ELR (cell line): ENCODE measurements at places on chromosomes 5 and 9.
A peak's percentile ranks its signal among the peaks of the same experiment; 100 is the strongest.

DNA sequence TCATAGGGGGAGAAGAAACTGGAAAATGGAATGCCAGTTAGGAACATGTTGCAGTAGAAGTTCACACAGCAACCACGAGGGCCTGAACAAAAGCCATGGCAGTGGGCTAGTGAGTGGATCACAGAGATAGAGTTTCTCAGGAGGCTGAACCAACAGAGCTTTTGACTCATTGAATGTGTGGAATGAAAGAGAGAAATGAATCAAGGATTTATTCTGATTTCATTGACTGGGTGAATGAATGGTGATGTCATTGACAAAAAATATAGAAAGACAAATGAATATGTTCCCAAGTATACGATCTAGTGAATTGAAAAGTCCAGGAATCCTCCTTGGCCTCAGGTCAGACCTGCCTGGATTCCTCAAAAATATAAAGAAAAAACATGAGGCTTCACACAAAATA lies 99.2 kb downstream of the ZNF462 start:
- peak; percentile 42 for DNase-seq

DNA sequence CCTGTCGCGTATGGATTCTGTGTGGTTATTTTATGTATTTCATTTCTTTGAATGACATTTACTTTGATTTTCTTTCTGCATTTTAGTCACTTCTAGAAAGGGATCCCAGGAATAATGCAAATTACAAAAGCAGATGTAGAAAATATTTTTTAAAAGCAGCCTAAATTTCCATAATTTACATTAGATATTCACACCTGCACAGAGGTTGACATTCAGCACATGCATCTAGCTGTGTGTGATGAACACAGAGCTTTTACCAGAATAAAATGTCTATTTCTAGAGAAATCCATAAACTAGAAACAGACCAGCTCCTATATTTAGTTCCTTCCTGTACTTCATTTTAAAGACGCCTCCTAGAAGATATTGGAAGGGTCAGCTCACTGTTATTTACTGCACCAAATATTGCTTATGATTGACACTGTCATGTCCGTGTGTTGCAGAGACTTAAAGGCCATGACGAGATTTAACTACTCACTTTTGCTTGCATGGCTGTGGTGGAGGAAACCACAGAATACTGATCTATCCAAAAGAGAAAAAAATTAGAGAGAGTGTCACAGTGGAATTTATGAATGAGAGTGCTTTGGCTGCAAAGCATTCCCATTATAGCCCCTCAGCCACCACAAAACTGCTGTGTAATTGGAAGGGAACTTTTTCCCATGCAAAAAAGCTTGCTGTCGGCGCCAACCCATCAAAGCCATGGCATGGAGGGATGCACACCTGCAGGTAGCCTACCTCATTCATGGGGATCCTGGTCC lies 58.1 kb downstream of the EBF1 start:
- DNase-seq, result no peak

- peak; percentile 22 for DNase-seq
Measured at GRCh38 chr9:114384836-114385396, 2.9 kb downstream of the AKNA start.

GRCh38 chr5:125695996-125696655 lies 727.1 kb upstream of the GRAMD2B start:
- DNase-seq, result no peak

DNA sequence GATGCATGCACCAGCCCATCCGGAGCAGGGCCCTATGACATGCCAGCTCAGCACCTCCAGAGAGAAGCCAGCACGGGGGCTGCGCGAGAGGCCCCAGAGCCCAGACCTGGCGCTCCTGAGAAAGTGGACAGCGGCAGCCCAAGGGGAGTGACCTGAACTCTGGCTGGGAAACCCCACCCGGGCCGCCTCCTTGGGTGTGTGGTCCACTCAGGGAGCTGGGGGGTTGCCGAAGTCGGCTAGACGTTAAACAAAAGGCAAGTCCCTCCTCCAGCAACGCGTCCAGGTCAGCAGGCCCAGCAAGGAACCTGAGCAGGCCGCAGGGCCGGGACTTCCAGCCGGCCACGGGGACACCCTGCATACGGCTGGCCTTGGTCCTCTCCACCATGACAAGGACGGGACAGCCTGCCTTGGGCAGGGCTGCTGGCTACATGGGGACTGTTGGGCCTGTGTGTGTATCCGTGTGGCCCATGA lies 35.7 kb downstream of the NACC2 start:
- no peak for DNase-seq

DNA sequence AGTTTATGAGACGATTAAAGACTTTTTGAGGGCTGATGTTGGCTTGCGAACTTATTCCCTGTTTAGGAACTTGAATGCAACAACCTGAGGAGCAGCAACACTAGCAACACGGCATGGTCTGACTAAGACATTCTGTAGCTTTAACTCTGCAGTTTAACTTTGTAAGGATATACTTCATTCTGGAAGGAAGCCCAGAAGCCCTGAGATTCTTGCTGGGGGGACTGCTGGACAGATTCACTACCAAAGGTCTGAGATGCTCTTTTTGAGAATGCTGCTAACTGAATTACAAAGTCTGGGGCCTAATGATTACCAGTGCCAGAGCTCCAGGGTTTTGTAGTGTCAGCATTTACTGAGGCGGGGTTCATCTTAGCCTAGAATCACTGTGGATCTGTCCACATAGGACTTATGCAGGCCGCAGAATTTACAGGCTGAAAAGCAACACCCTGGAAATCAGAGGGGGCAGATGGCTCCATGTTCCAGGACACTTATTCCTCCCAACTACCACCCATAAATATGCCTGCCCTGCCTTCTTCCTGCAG lies 537.1 kb upstream of the CDH18 start:
- DNase-seq, result peak; percentile 27

GRCh38 chr5:107698286-107698685 lies 27.5 kb upstream of the EFNA5 start:
- no peak for DNase-seq
